ENCODE measurements at places on chromosomes 1 and 21. TPM values are rescaled to one million over a fixed set of nuclear protein-coding genes. Genes with fewer than 3 reads are reported as not detected.

THEM5 gene
- not detected for polyA plus RNA-seq

HLX gene
- polyA plus RNA-seq = 3.8 TPM

OR6K3 gene
- polyA plus RNA-seq = not detected

SLC44A3 gene
- 2.3 TPM for polyA plus RNA-seq

SPRR1A gene
- polyA plus RNA-seq = not detected

DNA sequence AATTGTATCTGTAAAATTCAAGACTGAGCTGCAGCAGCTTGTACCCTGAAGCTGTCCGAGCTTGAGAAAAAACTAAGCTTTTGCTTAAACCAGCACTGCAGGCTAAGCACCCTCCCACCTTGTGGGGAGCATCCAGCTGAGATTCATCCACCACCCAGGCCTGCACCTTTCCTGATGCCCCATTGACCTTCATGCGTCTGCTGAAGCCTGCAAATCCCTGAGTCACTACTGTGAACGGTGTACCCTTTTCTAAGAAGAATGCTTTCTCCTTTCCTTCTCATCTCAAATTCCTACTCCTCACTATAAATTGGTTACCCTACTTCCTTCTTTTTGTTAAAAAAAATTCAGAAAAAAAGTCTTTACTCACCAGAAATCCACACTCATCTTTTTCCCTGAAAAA is 90.9 kb upstream of the RGS18 start:
- no peaks in the 10 kb centered on the region for H3K4me1 ChIP-seq
- H3K27ac ChIP-seq = no peak overlapping the region
- H3K27me3 ChIP-seq = no peaks in the 10 kb centered on the region
- no peak overlapping the region for H3K4me3 ChIP-seq

DNA sequence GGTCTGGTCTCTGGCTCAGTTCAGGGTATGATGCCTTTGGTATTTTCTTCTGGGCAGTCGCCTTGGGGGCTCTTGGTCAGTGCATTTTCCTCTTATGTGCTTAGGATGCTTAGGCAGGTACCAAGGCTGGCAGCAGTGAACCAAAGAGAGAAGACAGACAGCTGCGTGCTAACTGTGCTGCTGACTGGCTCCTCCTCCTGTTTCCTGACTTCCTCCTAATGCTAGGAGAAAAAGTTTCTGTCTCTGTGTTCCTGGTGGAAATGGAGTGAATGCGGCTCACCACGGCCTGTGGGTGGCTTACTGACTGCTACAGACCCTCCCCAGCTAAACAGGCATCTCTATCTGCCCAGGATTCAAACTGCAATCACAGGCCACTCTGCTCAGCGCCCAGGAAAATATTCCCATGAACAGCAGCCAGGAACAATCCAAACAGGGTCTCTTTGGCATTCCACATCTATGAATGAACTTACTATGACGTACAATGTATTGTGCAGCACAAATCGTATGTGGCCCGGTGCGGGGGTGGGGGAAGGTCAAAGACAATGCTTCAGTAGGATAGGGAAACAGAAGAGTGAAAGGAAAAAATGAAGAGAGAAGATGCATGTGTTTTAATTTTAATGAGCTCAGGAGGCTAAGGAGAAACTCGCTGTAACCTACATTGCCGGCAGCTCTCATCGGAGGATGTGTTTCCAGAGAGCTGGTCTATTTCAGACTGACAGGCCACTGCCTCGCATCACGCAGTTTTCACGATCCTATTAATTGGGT is 2.8 kb downstream of the ABCG1 start:
- H3K27ac ChIP-seq = no peak overlapping the region
- H3K4me3 ChIP-seq = no peak overlapping the region
- no peak for DNase-seq
- H3K36me3 ChIP-seq = no peaks in the 10 kb centered on the region
- H3K4me1 ChIP-seq = no peaks in the 10 kb centered on the region

- DNase-seq = no peak
- no peaks in the 10 kb centered on the region for H3K4me1 ChIP-seq
- H3K4me3 ChIP-seq = no peak overlapping the region
- no peaks in the 10 kb centered on the region for H3K36me3 ChIP-seq
- H3K27me3 ChIP-seq = no peaks in the 10 kb centered on the region
These were observed 50.8 kb downstream of the PAX7 start for GRCh38 chr1:18681423-18681835.

DNA sequence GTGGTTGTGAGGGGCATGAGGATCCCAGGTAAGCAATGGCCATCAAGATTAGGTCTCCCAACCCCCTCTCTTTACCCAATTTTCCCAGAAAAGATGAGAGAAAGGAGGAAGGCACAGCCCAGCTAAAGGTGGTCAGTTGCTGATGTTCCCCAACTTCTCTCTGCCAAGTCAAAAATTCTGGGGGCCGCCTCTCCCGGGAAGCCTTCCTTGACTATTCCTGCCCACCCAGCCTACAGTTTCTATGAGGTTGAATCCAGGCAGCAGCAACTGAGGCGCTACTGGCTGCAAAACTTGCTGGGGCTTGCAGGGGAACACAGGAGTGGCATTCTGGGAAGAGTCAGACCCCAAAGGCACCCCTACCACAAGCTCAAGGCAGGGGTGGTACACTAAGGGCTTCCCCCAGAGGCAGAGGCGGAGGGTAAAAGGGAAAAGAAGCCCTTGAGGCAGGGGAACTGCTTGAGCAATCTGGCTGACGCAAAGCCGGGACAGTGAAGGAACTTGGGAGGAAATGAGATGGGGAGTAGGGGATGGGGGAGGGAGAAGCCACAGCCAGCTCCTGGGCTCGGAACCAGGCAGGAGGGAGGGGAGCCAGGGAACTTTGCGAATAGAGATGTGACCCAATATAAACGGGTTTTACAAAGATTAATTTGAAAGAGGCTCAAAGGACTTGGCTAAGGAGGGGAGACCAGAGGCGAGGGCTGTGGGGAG is 31.2 kb downstream of the SDC3 start:
- no peaks in the 10 kb centered on the region for H3K4me1 ChIP-seq
- H3K36me3 ChIP-seq = no peaks in the 10 kb centered on the region
- peak; percentile 89 for DNase-seq
- H3K27me3 ChIP-seq = no peaks in the 10 kb centered on the region
- H3K27ac ChIP-seq = no peak overlapping the region

- H3K27ac ChIP-seq = no peak overlapping the region
- no peaks in the 10 kb centered on the region for H3K36me3 ChIP-seq
- no peak overlapping the region for H3K4me3 ChIP-seq
- peaks cover 6% of the 10 kb centered on the region for H3K4me1 ChIP-seq
These were observed 11.7 kb downstream of the COL6A2 start for GRCh38 chr21:46109313-46110221.

- peaks cover 2% of the 10 kb centered on the region for H3K4me1 ChIP-seq
- H3K27me3 ChIP-seq = no peaks in the 10 kb centered on the region
- H3K36me3 ChIP-seq = no peaks in the 10 kb centered on the region
- H3K27ac ChIP-seq = peak overlapping the region; percentile 23
These were observed 50.6 kb upstream of the LYST start for GRCh38 chr1:235917267-235917811.

DNA sequence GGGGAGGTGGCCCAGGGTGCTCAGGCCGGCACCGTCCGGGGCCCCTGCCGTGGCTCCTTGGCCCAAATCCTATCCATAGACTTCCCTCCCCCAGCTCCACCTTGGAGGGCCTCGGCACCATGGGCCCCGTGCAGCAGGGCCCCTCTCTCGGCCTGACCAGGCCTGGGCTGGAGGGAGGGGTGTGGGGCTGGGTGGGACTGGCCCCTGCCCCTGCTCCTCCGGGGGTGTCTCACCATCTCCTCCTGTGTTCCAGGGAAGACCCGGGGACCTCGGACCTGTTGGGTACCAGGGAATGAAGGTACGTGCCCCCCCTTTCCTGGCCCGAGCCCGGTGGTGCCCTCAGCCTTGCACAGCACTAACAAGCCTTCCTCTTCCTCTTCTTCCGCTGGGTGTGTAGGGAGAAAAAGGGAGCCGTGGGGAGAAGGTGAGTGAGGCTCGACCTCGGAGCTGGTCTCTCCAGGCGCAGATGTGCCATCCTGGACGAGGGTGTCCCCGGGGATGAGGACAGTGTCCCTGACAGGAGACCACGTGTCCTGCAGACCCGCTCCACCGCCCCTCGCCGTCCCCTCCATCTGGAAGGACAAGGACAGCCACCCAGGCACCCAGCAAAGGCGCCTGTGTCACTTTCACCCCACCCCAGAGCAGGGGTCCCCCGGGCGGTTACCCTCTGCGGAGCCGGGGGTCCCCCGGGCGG is 7.9 kb downstream of the COL6A1 start:
- no peaks in the 10 kb centered on the region for H3K4me1 ChIP-seq
- peak; percentile 75 for DNase-seq
- no peak overlapping the region for H3K4me3 ChIP-seq
- no peak overlapping the region for H3K27ac ChIP-seq
- peaks cover 7% of the 10 kb centered on the region for H3K36me3 ChIP-seq

DNA sequence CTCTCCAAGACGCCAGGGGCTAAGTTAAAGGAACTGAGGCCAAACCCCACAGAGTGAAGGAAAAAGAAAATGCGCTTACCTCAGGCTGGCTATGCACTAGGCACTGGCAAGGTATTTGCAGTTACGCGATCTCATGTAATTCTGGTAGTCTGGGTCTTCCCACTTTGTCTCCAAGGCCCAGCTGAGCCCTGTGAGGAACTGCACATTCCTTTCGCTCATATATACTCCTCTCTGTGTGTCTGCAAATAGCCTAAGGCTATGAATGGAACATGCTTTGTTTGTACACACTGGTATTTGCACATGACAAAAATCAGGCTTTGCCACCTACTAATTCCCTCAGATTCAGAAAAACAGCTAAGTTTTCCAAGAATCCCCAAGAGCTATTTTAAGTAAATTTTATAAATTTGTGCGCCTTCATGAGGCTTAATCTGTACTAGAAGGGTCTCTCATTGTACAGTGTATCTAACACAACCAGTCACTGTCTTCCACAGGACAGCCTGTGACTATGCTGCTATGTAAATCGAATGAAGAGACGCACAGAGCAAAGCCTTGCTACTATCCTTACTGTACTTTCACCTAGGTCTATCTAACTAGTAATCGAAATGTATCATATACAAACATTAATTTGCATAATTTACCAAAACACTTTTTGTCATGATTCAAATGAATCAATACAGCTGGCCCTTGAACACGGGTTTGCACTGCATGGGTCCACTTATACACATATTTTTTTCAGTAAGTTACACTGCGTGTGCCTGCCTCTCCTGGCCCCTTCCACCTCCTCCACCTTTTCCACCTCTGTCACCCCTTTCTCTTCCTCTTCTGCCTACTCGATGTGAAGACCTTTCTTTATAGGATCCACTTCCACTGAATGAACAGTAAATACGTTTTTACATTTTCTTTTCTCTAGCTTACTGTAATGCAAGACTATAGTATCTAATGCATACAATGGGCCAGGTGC is 87.0 kb downstream of the SIPA1L2 start:
- no peaks in the 10 kb centered on the region for H3K27me3 ChIP-seq
- no peak overlapping the region for H3K27ac ChIP-seq
- no peaks in the 10 kb centered on the region for H3K4me1 ChIP-seq
- DNase-seq = no peak

Data from aorta (tissue), 5 donors.